Posterior vena cava (tissue), 2 donors: ENCODE measurements at places on chromosomes 7 and 10. TPM values are rescaled to one million over a fixed set of nuclear protein-coding genes. Genes with fewer than 3 reads are reported as not detected.

Gene KLF14
- total RNA-seq = 0.23 TPM

Gene LRMDA
- 18.0 TPM for total RNA-seq

Gene HOXA7
- 6.7 TPM for total RNA-seq

Gene TFPI2
- 4.9 TPM for total RNA-seq

Gene C10orf53
- total RNA-seq = not detected

Gene SPOCK2
- total RNA-seq = 4.5 TPM

Gene MACROH2A2
- 5.6 TPM for total RNA-seq

Gene AFAP1L2
- 4.5 TPM for total RNA-seq

Gene AS3MT
- total RNA-seq = 0.65 TPM

Gene MAGI2
- total RNA-seq = 17.9 TPM

Gene TUBAL3
- not detected for total RNA-seq
